ENCODE measurements at places on chromosomes 7 and 10. TPM values are rescaled to one million over a fixed set of nuclear protein-coding genes. Genes with fewer than 3 reads are reported as not detected.

DNA sequence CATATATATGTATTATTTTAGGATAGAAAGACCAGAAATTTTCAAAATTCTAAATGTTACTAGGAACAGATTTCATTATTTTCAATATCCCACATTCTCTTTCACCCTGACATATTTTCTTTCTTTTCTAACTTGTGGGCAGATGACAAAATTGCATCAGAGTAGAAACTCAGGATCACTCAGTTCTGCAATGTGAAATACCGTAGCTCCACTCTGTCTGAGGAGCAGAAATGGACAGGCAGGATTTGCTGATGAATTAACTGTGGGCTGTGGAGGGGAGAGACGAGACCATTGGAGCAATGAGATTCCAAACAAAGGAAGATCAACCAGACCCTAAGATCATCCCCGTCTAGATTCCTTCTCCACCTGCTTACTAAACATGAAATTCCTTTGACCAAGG is 37.0 kb upstream of the SVOPL start:
- no peak for DNase-seq

- no peak for DNase-seq
Observed at GRCh38 chr10:98353170-98353569, 61.8 kb downstream of the PYROXD2 start.

DNA sequence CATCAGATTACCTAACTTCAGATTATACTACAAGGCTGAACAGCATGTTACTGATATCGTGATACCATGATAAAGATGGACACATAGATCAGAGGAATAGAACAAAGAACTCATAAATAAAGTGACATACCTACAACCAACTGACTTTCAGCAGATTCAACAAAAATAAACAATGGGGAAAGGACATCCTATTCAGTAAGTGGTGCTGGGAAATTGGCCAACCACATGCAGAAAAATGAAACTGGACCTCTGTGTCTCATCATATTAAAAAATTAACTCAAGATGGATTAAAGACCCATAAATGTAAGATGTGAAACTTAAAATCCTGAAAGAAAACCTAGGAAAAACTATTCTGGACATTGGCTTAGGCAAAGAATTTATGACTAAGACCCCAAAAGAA is 158.6 kb downstream of the ZEB1 start:
- DNase-seq: no peak

DNA sequence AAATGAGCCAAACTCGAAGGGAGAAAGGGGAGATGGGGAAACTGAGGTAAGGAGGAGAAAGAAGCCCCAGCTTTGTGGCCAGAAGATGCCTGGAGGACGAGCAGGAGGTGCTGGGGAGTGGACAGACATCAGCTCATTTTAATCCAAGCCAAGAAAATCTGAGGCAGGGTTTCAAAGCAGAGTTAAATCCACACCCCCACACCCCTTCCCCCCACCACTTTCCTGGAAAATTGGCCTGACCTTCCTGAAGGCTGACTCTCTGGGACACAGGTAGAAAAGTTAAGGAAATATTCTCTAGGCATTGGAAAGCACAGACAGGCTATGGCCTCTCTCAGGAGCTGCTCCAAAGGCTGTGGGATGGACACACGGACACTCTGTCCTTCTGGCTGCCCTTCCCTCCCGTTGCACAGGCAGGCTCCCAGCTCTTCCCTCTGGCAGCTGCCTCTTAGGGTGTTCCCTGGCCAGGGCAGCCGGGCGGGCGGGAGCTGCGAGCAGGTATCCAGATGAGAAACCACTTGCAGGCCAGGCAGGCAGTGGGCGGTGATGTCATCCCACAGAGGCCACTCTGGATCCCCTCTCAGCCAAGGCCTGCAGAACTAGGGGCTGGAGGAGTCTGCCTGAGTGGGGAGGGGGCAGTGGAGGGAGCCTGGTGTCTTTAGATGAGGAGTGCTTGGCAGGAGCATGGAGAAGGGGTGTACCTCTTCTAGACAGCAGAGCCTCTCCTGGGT is 171.8 kb downstream of the NEURL1 start:
- DNase-seq: no peak

DNA sequence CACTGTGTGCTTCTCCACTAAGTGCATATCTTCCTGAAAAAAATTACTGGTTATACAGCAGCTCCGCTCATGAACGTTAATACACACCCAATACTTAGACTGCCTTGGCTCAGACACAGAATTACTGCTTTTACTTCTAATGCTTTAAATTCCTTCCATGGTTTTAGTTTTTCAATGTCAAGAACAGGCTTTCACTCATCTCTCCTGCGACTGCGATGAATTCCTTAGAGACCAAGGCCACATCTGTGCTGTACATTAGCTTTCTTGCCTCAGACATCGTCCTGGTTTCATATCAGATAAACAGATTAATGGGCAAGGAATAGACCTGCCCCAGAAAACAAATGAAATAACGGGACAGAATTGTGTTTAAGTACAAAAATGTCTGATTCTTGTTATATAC is 120.2 kb downstream of the CYP26A1 start:
- DNase-seq: no peak

- DNase-seq: no peak
Observed at GRCh38 chr10:17609523-17610079, 7.6 kb downstream of the HACD1 start.

DNA sequence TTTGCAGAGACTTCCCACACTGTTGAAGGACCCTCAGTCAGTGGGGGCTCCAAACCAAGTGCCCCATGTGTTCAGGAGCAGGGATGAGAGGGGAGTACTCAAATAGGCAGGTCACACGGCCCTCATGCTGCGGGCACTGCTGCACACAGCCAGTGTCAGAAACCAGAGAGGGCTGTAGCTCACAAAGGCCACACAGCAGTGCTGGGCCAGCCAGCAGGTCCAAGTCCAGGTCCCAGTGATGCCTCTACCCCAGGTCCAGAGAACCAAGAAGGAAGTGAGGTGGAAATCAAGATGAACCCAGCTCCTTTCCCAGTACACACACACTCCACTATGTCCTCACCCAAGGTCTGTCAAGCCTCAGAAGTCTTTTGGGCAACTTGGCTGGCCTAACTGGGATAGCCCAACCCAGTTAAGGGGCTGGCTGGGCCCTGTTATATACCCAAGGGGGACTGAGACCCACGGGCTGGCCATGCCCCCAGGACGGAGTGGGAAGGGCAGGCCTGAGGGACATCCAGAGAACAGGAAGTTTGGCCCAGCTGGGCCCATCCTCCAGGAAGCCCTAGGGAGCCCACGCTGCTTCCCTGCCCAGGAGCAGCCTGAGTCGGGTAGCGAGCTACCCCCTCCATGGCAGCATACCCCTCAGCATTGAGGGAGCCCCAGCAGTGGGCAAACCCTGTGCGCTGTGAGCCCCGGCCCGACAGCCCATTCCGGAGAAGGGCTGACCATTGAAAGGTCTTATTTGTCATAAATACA is 24.3 kb downstream of the GRID1 start:
- no peak for DNase-seq

GRCh38 chr7:142864980-142865747 is 10.3 kb downstream of the EPHB6 start:
- DNase-seq: no peak

Gene ZNF425
- total RNA-seq: 0.88 TPM

Gene MMP21
- 2.5 TPM for total RNA-seq

Gene SUN3
- total RNA-seq: not detected

GRCh38 chr10:111824128-111824527 is 359.4 kb downstream of the GPAM start:
- DNase-seq: no peak

- DNase-seq: no peak
Observed at GRCh38 chr10:34955391-34955790, 134.8 kb downstream of the CUL2 start.

Gene FAM200A
- total RNA-seq: 2.6 TPM

Gene AOAH
- 33.3 TPM for total RNA-seq

DNA sequence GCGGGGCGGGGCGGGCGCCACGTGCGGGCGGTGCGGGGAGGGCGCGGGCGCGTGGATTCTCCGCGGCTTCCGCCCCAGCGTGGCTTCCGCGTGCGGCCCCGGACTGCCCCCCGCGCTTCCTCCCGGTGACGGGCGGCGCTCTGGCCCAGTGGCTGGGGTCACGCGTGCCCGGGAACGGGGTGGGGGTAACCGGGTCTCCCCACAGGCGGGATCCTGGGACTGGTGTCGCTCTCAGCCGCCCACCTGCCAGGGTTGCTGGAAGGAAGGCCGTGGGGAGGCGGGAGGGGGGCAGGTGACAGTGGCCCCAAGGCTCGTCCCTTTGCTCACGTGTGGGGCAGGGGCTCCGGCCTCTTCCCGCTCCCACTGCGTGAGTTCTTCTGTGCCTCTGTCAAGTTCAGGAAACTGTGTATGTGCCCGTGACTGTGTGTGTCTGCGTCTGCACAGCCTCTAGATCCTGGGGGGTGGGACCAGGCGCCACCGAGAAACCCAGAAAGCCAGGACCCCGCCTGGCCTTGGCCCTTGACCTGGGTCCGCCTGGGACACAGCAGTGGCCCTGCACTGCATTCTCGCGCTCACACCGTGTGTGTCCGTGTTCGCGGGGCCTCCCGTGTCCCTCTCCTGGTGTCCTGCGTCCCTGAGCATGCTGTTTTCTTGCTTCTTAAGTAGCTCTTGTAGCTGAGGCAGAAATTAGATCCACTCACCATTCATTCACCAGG is 919 bp downstream of the MAFK start:
- peak; percentile 68 for DNase-seq

DNA sequence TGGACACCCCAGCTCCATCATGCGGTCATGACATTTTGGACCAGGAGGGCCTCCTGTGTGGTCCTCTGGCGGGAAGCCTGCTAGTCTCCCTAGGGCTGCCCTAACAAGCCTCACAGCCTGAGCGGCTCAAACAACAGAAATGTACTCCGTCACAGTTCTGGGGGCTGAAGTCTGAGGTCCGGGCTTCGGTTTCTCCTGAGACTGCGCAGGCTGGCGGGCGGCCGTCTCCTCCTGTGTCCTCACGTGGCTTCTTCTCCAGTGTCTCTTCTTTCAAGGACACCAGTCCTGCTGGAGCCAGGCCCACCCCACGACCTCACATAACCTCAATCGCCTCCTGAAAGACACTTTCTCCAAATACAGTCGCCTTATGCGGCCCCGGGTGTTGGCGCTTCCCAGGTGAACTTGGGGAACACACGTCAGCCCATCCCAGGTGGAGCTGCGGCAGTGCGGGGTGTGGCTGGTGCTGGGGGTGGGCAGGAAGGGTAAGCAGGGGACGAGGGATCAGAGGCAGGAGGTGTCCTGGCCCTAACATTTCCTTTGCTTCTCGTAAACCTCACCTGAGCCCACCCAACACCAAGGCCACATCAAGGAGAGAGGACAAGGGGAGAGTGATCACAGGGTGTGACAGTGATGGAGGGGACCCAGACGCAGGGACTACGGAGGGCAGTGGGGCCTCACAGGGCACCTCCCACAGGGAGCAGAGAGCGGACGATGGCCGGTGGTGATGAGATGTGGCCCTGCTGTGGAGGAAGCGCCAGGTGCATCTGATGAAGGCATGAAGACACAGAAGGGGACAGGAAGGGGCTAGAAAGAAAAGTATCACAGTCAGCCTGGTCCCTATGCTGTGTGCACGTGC is 580.6 kb downstream of the PTPRN2 start:
- peak; percentile 35 for DNase-seq

- no peak for DNase-seq
Observed at GRCh38 chr7:84226759-84227158, 32.2 kb upstream of the SEMA3A start.

DNA sequence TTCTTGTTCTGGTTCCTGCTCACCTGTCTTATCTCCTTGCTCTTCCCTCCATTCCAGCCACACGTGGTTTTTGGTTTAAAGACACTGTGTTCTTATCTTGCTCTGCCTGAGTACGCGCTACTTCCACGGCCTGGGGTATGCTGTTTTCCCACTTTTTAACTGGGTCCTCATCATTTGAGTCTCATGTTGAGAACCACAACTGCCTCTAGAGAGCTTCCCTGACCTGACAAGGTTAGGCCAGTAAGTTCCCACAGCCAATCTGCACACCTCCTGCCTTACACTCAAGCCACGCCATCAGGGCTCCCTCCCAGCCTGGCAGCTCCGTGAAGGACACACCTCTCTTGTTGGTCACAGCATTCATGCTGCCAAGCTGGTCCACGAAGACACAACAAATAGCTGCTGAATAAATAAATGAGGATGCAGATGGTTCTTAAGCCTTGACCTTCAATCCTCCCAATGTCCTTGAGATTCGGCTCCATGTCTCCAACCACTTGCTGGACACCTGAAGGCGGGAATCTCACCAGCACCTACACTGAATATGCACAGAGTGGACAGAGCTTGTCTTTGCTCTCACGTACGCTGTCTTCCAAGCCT is 201.7 kb upstream of the KLF14 start:
- no peak for DNase-seq

DNA sequence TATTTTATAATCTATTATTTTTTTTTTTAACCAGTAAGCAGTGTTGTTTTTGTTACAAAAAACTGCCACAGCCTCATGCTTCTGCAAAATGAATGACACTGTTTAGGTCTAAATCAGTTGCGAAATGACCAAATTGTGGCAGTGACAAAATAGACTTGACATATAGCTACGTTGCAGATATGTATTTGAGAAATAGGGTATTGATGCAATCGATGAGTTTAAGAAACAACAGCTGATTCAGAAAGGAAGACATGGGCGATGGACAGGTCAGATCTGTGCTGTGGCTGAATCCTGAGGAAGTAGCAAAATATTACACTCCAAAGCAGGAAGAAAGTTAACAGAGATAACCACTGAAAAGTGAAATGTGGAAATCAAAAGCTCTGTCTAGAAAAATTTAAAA is 89.0 kb upstream of the STEAP4 start:
- DNase-seq: no peak

GRCh38 chr10:71439670-71440425 is 43.1 kb downstream of the CDH23 start:
- no peak for DNase-seq

GRCh38 chr10:9052767-9053166 is 998.3 kb downstream of the GATA3 start:
- DNase-seq: no peak

DNA sequence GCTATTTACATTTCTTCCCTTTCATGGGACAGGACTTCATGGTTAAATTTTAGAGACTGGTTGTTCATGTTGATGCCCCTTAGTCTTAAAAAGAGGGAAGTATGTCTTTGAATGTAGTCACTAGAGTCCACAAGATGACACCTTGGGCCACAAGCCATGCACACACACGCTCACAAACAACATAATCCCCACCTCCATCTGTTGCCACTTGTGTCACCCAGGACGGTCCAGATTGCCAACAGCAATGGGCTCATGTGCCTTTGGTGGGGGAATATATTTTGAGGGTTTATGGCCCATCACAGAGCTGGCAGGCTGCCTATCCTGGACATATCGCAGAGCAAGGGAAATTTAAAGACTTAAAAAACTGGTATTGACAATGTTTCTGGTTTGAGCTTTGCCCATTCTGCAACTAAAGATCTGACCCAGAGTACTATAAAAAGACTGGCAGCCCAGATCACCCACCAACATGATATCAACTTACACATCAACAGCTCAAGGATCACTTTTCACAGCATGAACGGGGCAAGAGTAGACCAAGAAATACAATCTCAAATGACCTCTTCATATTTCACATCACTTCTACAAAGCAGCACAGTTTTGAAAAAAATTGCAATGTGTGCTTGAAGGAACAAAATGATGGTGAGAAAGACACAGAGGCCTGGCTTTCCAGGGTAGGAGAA is 50.5 kb downstream of the STRA8 start:
- DNase-seq: no peak

Gene LEP
- total RNA-seq: not detected

GRCh38 chr7:98653601-98654310 is 36.7 kb downstream of the NPTX2 start:
- no peak for DNase-seq

Measured in Peyer's patch (tissue), 4 donors.